Activated T-helper 1 cell treated with anti-CD3 and anti-CD28 coated beads, Interleukin-2, amount 50 U/mL, for 16 hours (primary cell): ENCODE measurements at places on chromosomes 4 and X.
A peak's percentile ranks its signal among the peaks of the same experiment; 100 is the strongest.

- DNase-seq = no peak
These were observed 30.1 kb upstream of the BBS7 start for GRCh38 chr4:121900132-121900983.

- no peak for DNase-seq
These were observed 205.3 kb downstream of the SPOCK3 start for GRCh38 chr4:167028976-167029375.

- no peak for DNase-seq
These were observed 12.7 kb downstream of the MGARP start for GRCh38 chr4:139267301-139267700.

- peak; percentile 63 for DNase-seq
These were observed 50.3 kb upstream of the ENPP6 start for GRCh38 chr4:184267673-184268583.

DNA sequence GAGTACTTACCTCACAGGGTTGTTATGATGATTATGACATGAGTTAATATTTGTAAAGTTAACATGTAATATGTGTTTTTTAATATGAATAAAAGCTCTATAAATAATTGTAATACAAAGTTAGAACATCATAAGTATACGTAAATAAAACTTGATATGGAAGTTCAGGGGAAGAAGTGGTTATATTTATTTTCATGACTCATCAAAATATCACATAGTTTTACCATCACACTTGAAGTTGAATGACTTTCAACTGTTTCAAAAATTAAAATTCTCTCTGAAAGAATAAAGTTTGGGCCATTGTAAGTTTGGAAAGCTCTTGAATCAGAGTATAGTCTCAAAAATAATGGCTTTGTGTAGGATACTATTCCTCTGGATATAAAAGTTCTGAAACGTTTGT is 8.3 kb downstream of the SH2D1A start:
- no peak for DNase-seq

GRCh38 chr4:120544838-120545237 is 377.7 kb downstream of the PRDM5 start:
- DNase-seq = no peak

DNA sequence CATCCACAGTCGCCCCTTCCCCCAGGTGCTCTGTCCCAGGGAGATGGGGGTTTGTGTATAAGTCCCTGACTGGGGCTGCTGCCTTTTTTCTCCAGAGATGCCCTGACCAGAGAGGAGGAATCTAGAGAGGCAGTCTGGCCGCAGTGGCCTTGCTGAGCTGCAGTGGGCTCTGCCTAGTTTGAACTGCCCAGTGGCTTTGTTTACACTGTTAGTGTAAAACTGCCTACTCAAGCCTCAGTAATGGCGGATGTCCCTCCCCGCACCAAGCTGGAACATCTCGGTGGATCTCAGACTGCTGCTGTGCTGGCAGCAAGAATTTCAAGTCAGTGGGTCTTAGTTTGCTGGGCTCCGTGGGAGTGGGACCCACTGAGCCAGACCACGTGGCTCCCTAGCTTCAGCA is 102.6 kb upstream of the GIMD1 start:
- no peak for DNase-seq

- DNase-seq = no peak
These were observed 28.1 kb upstream of the SPON2 start for GRCh38 chr4:1200425-1201035.

DNA sequence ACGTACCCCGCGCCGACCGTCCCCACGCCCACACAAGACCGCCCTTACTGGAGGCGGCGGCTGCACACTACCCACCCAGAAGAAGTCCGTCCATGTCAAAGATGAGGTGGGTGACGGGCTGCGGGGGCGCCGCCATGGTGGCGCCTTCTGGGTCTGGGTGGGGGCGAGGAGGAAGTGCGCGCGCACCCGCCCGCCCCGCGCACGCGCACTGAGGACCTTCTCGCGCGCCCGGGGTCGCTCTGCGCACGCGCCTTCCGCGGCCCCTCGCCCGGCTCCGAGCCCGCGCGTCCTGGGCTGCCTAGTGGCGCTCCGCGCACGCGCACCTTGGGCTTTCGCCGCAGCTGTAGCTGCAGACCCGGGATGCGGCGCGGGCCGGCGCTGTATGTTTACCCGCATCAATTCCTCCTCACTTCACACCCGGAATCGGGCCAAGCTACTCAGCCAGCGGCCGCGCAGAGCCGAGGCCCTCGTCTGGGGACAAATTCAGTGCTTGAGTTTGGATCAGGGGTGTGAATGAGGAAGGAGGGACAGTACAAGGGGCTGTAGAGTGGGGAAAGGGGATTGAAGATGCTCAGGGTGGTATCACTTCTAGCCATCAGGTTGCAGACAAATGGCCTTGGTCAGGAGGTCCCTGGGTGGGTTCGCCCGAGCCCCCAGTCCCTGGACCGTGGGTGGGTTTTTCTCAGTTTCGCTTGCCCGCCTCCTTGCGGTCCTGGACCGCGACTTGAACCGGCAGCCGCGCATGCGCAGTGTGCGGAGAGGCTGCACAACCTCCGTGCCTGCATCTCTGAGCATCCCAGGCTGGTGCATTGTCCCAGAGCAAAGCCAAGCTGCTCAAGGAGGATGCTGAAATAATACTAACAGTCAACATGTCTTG is at the start of gene PUDP:
TSS of gene PUDP (minus strand) at position 176 of the 877 bp plus-strand sequence. CDS start at position 136, 40 bp downstream.
- DNase-seq = peak; percentile 50

DNA sequence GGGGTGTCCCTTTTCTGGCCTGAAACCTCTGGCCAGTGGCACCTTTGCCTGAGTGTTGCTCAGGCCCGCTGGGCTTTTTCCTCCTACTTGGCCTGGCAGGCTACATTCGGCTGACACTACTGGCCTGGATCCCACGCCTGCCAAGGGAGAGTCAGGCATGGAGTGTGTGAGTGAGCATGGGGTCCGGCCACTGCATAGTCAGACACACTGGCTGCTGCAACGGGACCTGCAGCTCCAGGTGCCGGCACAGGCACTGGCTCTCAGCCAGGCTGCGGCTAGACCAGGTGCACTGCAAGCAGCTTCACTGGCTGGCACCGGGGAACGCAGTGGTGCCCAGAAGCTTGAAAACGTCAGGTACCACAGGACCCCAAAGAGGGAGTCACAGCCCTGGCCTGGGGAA is 434.9 kb downstream of the ARHGAP24 start:
- no peak for DNase-seq

GRCh38 chr4:88449290-88449689 is 7.6 kb upstream of the HERC5 start:
- DNase-seq = no peak

DNA sequence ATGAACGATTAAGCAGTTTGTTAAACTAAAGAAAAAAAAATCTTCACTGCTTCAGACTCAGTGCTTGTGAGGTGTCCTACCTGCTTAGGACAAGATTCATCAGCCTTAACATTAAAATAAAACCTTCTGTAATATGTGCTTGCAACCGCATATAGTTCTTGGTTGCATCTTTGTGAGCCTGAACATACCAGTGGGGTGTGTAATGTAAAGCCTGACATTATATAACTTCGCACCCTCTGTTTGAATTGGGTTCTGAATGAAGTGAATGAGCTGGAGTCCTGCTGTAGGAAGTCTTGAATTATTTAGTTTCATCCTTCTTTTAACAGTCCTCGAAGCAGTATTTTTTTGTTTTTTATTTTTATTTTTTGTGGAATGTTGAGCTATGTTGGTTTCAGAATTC is 3.1 kb downstream of the KDM6A start:
- DNase-seq = no peak

- no peak for DNase-seq
These were observed 49.5 kb downstream of the GPM6A start for GRCh38 chr4:175762582-175762981.

GRCh38 chr4:185282968-185283367 is 73.6 kb downstream of the SNX25 start:
- no peak for DNase-seq

GRCh38 chr4:174699654-174700053 is 129.4 kb downstream of the GLRA3 start:
- no peak for DNase-seq

- no peak for DNase-seq
These were observed 139.0 kb downstream of the ADAMTS3 start for GRCh38 chr4:72430050-72430449.

DNA sequence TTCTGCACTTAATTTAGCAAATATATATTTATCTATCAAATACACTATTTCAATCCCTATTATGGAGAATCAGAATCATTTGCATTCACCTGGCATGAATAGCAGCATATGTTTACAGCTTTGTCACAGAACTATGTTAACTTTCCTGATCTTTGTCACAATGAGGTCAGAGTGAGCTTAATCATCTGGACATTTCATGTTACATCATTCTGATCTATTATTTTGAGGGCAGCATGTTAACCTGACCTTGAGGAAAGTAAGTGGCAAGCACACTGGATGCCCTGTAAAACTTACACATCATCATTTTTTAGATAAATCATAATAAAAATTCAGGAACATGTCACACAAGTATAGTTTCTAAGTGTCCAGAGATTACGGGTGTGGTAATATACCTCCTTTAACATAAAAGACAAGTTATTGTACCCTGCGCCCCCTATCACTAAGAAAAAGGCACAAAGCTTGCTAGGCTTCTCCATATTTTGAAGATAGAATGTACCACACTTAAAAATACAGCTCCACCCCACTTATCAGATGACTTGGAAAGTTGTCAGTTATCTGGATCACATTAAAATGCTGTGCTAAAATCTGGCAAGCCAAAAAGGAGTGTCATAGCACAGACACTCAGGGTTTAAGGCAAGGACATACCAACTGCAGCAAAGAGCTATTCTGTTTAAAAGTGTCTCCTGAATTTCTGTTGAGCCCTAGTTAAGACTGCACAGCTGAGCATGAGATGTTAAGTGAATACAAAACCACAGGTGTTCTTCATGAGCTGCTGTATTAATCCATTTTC is 182.7 kb upstream of the FAT4 start:
- no peak for DNase-seq

DNA sequence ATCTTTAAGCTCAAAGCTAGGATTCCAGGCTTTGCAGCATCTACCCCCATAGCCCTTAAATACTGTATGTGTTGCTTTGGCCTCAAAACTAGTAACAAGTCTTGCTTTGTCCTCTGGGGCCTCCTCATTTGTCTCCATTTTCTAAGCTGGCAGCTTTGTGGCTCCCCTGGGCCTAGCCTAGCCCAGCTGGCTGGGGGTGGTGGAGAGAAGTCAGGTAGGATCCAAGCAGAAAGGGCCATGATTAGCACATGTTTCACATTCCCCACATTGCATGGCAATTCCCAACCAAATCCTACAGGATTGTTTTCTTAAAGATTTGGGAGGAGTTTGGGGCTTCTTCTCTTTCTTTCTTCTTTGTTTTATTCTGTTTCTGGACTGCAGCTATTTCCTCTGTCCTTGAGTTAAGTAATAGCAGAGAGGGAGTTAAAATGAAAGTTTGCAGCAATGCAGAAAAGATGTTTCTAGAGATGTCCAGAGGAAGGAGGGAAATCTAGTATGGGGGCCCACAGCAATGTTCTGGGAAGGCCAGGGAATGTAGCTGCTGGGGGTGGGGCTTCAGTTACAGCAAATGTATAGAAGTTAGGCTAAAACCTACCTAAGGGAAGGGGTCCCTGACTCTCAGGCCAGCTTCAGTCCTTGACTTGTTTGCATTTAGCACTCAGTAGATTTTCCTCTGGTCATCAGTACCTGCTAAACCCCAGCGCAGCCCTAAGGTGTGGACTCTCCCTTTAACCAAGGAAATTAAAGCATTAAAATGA is 92.1 kb downstream of the SHROOM4 start:
- no peak for DNase-seq

DNA sequence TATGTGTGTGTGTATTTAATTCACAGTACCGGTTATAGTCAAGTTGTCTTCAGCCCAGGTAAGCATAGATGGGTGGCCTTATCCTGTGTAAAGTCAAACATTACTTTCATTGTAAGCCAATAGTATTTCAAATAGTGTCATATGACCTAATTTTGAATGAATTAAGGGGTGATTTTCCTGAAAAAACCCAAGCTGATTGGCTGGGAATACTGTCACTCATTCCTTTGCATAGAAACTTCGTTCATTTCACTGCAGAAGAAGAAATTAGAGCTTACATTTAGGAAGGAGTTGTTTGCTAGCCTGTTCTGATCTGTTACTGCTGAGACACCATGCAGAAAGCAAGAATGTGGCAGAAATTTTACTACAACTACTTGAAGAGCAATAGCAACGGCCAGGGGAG is 45.4 kb downstream of the SMARCAD1 start:
- no peak for DNase-seq

DNA sequence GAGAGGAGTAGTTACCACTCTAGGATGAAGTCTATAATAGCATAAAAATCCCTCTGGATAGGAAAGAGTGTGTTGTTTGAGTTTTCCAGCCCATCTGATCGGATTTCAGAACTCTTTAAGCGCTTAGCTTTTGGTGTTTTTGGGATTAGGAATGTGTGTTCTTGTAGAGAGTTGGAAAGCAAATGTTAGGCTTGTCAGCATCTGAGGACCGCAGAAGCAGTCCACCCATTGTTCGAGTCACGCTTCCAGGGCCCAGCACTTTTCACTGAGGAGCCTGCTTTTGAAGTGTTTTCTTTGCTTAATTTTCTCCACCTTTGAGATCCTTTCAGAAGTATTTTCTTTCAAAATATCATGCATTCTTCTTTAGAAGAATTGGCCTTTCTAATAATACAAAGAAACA is 306.2 kb downstream of the TENM3 start:
- DNase-seq = no peak

GRCh38 chr4:186698028-186698427 is 25.6 kb downstream of the FAT1 start:
- no peak for DNase-seq
